Stimulated activated CD8-positive, alpha-beta memory T cell treated with anti-CD3 and anti-CD28 coated beads, Interleukin-15, amount 100 ng/mL, for 4 hours (primary cell): ENCODE measurements at places on chromosomes 16 and 17.

GRCh38 chr16:73062743-73063733 is 15.1 kb upstream of the ZFHX3 start:
- DNase-seq = no peak

- no peak for DNase-seq
These were observed 43.3 kb upstream of the ZCCHC14 start for GRCh38 chr16:87535855-87536794.

GRCh38 chr16:23424292-23424958 is 28.6 kb downstream of the COG7 start:
- DNase-seq = no peak

DNA sequence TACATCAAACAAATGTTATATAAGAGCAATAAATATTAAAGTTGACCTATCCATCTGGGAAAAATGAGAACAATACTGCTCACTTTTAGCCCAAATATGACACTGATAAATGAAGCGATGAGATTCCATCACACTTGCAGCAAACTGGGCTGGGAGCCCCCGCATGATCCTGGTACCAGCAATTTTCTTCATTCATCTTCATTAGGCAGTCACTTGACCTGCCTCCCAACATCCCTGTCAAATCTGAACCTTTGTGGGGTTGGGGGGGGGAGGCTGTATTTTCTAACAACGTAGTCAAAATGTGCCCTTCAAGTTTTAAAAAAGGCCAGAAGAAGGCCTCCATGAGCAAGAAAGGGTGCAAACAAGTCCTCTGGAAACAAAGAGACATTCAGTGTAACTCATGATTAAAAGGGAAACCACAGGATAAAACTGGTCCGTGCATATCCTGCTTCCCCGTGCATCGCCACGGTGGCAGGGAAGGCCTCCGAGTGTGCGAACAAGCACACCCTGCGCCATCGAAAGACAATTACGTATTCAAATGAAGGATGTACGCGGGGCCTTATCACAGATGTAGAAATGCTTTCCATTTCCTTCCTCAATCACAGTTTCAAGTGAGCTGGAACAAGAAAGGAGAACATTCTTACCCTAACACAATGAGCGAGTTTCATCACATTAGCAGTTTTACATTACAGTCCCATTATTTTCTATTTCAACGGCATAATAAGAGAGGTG is 48.4 kb downstream of the TOX3 start:
- DNase-seq = no peak

- no peak for DNase-seq
These were observed 1.7 kb downstream of the HEXIM1 start for GRCh38 chr17:45149669-45150664.

- DNase-seq = no peak
These were observed 69.2 kb upstream of the DHX40 start for GRCh38 chr17:59496178-59496577.

DNA sequence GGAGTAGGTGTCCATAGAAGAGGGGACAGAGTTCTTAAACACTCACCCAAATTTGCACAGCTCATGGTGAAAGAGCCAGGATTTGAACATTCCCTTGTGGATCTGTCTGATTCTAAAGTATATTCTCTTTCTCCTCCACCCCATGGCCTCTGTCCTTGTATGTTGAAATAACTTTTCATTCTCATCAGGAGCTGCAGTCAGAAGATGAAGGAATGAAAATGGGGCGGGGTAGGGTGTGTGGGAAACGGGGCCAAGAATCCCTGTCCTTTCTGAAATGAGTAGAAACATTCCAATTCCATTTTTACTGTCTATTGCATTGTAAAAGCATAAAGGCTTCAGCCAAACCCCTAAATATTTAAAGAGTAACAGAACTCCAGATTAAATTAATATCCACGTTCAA is 42.8 kb downstream of the NOG start:
- DNase-seq = no peak

DNA sequence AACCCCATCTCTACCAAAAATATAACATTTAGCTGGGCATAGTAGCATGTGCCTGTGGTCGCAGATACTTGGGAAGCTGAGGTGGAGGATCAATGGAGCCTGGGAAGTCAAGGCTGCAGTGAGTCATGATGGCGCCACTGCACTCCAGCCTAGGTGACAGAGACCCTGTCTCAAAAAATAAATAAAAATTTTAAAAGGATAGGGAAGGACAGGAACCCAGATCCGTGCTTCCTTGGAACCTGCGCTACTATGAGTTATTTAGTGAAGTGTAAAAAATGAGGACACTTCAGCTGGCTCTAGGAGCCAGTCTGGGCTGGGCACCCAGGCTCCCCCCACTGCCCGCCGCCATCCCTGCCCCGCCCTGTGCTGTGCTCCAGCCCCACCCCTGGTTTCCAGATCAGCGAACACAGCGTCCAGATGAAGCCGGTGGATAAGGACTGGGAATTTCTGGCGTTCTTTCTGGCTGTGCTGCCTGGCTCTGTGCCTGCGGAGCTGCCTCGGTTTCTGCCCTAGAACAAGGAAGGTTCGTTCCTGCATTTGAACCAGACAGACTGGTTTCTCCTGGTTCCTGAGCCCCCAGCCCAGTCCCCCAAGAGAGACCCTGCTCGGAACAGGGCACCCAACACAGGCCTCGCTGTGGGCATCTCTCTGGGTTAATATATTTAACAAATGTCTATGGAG is 18.5 kb downstream of the PLLP start:
- no peak for DNase-seq

GRCh38 chr17:444879-445454 is 92.4 kb upstream of the RPH3AL start:
- DNase-seq = no peak

DNA sequence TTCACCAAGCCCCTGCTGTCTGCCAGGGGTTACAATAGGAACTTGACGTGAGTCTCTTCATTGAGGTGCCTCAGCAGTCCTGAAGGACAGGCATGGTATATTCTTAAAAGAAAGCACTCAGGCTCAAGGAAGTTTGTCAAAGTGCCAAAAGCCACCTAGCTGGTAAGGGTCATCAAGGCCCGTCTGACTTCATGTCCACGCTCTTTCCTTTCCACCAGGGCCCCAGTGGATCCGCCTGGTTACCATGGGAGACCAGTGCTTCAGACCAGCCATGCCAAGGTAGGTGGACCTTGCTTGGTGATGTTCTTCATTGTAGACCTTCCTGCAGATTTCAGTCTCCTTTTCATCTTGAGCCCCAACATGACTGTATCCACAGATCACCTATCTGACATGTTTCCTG is 27.6 kb upstream of the CCL1 start:
- no peak for DNase-seq

GRCh38 chr16:88015806-88016140 is 64.5 kb downstream of the BANP start:
- no peak for DNase-seq

DNA sequence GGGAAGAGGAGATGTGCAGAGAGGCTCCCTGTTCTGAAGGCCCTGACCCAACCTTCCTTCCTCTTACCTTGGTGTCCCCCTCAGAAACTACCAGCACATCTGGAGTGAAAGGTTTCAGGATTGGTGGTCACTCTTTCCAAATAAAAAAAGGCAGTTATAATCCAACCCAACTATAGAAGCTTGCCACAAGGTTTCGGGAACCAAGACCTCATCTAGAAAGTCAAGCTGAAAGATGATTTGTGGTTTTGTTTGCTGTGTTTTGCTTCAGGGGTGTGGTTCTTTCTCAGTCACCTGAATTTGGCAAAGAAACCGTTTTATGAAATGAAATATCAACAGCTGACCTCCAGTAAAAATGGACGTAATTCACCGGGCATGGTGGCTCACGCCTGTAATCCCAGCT is 19.3 kb downstream of the SHMT1 start:
- no peak for DNase-seq

GRCh38 chr16:73122604-73123391 is 74.9 kb upstream of the ZFHX3 start:
- DNase-seq = no peak
